ENCODE measurements at places on chromosomes 11 and 22. TPM values are rescaled to one million over a fixed set of nuclear protein-coding genes. Genes with fewer than 3 reads are reported as not detected.

Gene FXYD6
- total RNA-seq: 0.54 TPM

Gene FDX1
- 13.6 TPM for total RNA-seq

Gene MORC2
- 31.5 TPM for total RNA-seq

Gene CLDN5
- 0.18 TPM for total RNA-seq

Gene LDHAL6A
- total RNA-seq: not detected
